ENCODE measurements at places on chromosomes 11 and 22.

- no peak for DNase-seq
Observed at GRCh38 chr11:101923554-101923953, 7.2 kb upstream of the ANGPTL5 start.

- no peak for DNase-seq
Observed at GRCh38 chr11:93532281-93532789, 10.9 kb downstream of the SMCO4 start.

DNA sequence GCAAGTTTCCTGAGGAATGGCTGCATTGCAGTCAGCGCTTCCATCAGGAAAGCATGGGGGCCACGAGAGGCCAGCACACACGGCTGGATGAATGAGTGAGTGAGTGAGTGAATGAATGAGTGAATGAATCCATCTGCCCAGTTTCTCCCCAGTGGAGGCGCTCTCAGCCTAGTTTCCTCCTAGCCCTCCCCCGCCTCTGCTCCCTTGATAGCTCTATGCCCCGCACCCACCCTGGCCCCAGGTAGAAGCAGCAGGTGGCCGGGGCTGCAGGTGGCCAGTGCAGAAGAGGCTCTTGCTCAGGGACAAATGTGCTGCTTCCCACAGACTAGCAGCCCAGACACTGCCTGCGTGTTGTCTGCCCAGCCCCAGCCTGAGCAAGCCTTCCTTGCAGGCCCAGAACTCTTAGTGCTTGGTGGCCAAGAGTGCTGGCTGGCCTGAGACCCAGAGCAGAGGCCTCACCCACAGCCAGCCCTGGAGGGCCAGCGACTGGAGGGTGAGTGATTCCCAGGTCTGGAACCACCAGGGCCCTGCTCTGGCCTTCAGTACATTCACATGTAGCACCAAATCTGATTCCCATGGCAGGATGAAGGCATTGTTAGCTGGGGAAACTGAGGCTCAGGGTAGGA is 31.1 kb upstream of the PDGFB start:
- DNase-seq, result no peak

DNA sequence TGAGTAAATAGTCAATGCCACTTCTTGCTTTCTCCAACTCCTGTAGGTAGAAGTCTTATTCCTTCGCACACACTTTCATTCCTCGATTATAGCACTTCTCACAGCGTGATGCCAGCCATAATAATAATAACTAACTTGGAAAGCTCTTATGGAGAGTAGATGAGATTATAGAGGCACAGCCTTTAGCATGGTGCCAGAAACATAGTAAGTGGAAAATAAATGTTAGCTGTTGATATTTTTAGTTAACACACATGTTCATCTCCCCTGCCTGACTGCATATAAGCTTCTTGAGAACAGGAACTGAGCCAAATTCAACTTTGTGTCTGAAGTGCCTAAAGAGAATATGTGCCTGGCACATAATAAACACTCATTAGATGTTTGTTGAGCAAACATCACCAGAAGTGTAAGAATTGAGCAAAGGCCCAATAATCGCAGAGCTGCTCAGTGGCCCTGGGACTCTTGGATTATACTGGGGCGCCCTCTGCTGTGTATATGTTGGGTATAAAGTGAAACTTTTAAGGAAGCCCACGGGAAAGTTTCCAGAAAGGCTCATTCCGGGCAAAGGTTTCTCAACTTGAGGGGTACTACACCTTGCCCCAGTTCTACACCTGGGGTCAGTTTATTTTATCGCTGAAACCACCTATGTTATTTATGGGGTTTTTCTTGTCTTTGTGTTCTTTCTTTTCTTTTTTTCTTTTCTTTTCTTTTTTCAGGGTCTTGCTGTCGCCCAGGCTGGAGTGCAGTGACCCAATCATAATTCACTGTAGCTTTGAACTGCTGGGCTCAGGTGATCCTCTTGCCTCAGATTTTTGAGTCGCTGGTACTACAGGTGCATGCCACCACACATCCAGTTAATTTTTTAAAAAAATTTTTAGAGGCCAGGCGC is 22.3 kb downstream of the SLN start:
- DNase-seq, result peak; percentile 5

DNA sequence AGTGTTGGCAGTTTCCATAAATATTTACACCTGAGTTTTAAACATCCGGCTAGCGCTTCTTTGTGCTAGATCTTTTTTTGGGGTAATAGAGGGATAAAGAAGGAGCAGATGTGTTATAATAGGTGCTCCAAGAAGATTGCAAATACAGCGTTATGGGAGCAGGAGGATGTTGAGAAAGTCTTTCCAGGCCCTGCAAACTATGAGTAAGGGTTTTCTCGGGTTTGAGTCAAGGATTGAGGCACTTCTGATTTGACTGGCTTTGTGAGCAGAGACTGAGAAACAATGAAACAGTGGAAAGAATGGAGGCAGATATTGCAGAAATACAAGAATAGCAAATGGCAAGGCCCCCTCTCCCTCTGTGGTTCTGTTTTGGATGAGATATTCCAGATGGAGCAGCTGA is 155.0 kb upstream of the TIMP3 start:
- DNase-seq, result no peak

GRCh38 chr11:117187428-117187798 is 8.9 kb downstream of the SIDT2 start:
- DNase-seq, result no peak

DNA sequence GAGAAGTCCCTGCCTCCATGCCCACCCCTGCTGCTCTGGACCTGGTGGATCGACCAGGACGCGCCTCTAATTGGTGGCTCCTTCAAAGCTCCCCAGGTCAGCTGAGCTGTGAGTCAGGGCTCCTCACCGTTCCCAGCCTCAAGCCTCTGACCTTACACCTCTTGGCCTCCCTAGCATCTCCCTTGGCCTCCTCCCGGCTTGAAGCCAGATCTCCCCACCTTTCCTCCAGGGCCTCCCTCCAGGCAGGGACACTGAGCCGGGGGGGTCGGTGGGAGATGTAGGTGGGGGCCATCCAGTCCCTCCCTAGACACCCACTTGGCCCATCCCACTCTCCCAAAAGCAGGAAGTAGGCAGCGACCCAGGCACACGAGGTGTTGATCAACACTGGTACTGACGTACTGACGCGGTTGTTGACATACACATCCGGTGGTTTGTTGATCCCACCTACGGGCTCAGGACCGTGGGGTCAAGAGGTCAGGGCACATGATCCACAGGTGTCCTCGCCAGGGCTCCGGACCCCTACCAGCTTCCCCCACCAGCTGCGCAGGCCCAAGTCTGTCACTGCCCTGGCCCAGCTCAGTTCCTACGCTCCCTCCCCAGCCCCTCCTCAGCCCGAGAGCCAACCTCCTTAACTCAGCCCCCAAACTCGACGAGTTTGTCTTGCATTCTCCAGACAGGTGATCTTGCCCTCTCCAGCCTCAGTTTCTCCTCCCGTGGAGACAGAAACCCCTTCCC is 802 bp downstream of the ATG2A start:
- no peak for DNase-seq

DNA sequence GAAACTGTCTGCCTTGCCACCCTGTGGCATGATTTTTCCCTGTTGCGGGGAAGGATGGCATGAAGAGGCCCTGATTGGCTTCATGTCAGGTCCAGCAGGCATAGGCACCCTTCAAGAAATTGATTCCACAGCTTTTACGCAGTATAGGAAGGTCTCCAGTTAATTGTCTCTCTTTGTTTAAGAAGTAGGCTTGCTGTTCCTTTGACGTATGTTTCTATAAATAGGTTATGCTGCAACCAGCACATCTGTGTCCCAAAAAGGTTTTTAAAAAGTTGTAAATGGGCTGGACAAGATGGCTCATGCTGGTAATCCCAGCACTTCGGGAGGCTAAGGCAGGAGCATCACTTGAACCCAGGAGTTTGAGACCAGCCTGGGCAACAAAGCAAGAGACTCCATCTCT is 62.6 kb downstream of the CD6 start:
- no peak for DNase-seq

DNA sequence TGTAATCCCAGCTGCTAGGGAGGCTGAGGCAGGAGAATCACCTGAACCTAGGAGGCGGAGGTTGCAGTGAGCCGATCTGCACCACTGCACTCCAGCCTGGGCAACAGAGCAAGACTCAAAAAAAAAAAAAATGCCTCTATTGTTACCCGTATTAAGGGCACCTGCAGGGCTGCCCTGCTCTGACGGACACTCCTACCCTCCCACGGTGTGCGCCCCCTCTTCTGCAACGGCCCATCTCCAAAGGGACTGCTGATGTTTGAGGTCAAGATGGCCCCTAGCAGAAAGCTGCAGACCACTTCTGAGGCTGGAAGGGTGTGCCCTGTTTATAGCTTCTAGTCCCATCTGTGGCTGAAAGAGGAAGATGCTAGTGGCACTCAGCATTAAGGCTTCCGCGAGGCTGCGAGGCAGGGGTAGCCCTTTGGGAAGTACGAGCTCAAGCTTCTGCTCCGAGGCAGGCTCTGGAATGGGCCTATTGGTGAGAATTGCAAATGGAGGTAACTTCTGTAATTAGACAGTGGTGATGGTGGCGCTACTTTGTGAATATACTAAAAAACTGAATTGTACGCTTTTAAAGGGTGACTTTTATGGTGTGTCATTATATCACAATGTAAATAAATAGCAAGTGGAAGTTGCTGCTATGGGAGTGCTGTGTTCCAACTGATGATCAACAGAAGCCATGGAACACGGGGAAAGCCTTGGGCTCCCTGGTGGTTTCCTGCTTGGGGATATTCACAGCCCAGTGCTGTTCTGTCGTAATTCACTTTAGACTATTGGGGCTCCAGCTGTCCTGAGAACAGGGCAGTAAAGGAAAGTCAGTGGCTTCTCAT is 24.3 kb downstream of the ARFGAP2 start:
- DNase-seq, result no peak

- DNase-seq, result no peak
Observed at GRCh38 chr11:24531528-24531927, 34.7 kb downstream of the LUZP2 start.

- no peak for DNase-seq
Observed at GRCh38 chr11:15843309-15843872, 513.0 kb downstream of the SOX6 start.

DNA sequence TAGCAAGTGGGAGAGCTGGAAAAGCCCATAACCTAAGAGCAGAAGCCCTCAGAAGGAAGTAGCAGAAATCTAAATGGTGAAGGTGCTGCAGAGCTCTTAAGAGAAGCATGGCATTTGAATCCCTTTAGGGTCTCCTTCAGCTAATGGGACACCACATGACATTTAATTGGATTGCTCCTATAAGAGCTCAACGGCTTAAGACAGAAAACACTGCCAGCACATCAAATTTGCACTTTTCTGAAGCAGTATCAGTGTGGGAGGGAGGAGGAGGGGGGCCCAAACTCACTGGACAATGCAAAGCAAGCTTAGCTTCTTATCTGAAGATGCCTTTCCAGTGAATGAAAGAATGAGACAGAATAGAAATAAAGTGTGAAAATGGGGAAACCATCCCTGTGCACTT is 287.9 kb upstream of the MTNR1B start:
- no peak for DNase-seq

DNA sequence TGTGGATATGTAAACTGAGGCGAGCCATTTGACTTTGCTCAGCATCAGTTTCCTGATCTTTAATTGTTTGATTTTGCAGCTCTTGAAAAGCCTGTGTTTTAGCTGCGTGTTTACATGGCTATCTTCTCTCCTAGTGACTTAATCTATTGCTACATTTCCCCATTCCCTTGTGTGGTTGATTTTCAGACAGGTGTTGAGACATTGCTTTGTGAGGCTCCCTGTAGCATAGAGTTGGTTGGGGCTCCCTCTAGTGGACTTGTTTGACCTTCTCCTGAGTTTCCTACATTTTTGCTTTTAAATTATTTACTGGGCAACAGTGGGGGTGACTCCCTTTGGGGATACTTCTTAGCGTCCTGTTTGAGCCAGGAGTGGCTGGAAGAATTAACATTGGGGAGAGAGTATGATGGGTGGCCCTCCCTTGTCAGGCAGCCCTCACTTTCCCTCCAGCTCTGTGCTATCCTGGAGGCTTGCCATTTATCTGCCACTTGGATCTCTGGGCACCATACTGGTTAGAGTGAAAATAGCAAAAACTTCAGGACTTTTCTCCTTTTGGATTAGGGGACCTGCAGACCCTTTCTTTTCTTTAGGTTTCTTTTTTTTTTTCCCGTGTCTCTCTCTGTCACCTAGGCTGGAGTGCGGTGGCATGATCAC is 9.2 kb upstream of the CBL start:
- peak; percentile 64 for DNase-seq

DNA sequence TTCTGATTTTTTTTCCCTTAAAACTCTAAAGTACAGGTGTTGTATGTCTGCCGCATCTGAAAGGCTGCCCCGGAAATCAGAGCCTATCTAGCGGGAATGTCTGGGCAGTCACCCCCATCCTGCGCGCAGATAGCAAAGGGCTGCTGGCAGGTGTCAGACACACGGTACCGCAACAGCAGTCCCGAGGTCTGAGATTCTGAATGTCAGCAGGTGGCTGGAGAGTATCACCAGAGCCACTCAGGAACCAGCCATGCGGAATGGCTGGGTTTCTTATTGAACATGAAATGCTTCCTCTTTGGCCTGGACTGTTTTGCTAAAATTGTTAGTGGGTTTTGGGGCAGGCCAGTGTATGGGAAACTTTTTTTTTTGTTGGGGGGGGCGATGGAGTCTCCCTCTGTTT is 53.3 kb downstream of the CERK start:
- DNase-seq, result no peak

GRCh38 chr11:112724496-112724790 is 236.8 kb upstream of the NCAM1 start:
- DNase-seq, result no peak

GRCh38 chr22:44893731-44894080 is 116.1 kb downstream of the PHF21B start:
- no peak for DNase-seq

All from AG09309 (cell line).